ENCODE measurements at places on chromosomes 6 and 20. TPM values are rescaled to one million over a fixed set of nuclear protein-coding genes. Genes with fewer than 3 reads are reported as not detected.

The GCNT2 gene
- total RNA-seq, result 25.1 TPM

The HSPA12B gene
- 14.6 TPM for total RNA-seq

The LAMA4 gene
- total RNA-seq, result 152 TPM

GRCh38 chr6:105780146-105780860 is 305.8 kb upstream of the PRDM1 start:
- no peaks in the 10 kb centered on the region for H3K27me3 ChIP-seq
- DNase-seq, result no peak
- H3K4me3 ChIP-seq, result no peak overlapping the region
- H3K36me3 ChIP-seq, result no peaks in the 10 kb centered on the region

GRCh38 chr20:22572023-22572422 is 12.3 kb downstream of the FOXA2 start:
- H3K4me1 ChIP-seq, result no peaks in the 10 kb centered on the region
- no peak overlapping the region for H3K4me3 ChIP-seq
- DNase-seq, result no peak
- no peaks in the 10 kb centered on the region for H3K36me3 ChIP-seq

- DNase-seq, result no peak
- H3K27ac ChIP-seq, result no peak overlapping the region
- no peaks in the 10 kb centered on the region for H3K4me1 ChIP-seq
- no peak overlapping the region for H3K4me3 ChIP-seq
Observed at GRCh38 chr6:183668-184067, 108.6 kb upstream of the DUSP22 start.

DNA sequence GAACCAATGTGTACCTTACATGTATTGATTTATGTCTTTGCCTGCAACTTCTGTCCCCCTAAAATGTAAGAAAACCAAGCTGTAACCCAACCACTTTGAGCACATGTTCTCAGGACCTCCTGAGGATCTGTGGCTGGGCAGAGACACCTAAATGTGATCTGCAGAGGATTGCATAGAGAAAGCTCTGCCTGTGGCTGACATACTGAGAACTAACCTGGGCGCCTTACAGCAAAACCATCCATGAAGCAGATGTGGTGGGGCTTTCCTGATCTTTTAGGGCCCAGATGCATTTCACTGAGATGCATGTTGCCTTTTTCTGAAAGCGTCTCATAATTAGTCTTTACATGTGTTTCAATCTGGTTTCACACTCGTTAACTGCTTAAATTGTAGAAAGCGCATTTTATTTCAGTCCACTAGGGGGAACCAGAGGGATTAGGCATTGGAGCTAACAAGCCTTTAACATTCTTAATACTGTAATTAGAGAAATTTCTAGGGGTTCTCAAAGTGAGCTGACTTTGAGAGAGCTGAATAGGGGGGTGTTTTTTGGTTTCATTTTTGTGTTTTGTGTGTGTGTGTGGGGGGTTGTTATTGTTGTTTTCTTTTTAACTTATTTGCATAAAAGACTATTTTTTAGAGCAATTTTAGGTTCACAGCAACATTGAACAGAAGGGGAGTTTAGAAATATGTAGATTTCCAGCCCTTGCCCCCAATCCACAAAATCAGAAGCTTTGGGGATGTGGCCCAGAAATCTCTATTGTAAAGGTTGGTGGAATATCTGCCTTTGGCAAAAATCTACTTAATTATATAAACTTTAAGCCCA is 50.9 kb upstream of the FAM184A start:
- no peaks in the 10 kb centered on the region for H3K27me3 ChIP-seq
- no peak overlapping the region for H3K27ac ChIP-seq
- H3K36me3 ChIP-seq, result no peaks in the 10 kb centered on the region
- no peak overlapping the region for H3K4me3 ChIP-seq
- peak; percentile 75 for DNase-seq

The AGPAT4 gene
- total RNA-seq, result 13.4 TPM

The LY6G6C gene
- total RNA-seq, result not detected

GRCh38 chr6:141057761-141058160 is 1075.0 kb upstream of the GJE1 start:
- H3K27me3 ChIP-seq, result no peaks in the 10 kb centered on the region
- no peak for DNase-seq
- no peak overlapping the region for H3K4me3 ChIP-seq
- no peak overlapping the region for H3K27ac ChIP-seq
- no peaks in the 10 kb centered on the region for H3K36me3 ChIP-seq
- H3K4me1 ChIP-seq, result no peaks in the 10 kb centered on the region

The PRSS16 gene
- 12.3 TPM for total RNA-seq

The ZFP64 gene
- total RNA-seq, result 10.8 TPM

GRCh38 chr6:168663041-168663440 is 222.1 kb downstream of the SMOC2 start:
- no peak overlapping the region for H3K27ac ChIP-seq
- H3K27me3 ChIP-seq, result no peaks in the 10 kb centered on the region
- H3K4me1 ChIP-seq, result no peaks in the 10 kb centered on the region
- DNase-seq, result no peak
- no peak overlapping the region for H3K4me3 ChIP-seq

DNA sequence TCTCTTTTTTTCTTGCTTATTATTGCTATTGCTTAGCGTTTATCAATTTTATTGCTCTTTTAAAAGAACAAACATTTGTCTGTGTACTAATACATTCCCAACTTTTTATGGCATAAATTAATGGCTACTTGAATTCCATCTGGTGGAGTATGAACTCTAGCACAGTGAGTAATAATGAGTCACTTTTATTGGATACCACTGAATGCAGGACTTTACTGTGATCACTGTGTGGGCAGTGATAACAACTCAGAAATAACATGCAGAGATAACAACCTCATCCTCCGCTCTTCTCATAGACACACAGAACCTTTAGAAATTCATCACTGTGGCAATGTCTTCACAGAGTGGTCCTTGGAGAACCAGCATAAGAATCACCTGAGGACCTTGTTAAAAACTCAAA is 174.9 kb upstream of the PRND start:
- H3K27me3 ChIP-seq, result no peaks in the 10 kb centered on the region
- H3K27ac ChIP-seq, result no peak overlapping the region
- DNase-seq, result no peak
- no peaks in the 10 kb centered on the region for H3K36me3 ChIP-seq
- no peak overlapping the region for H3K4me3 ChIP-seq
- H3K4me1 ChIP-seq, result no peaks in the 10 kb centered on the region

DNA sequence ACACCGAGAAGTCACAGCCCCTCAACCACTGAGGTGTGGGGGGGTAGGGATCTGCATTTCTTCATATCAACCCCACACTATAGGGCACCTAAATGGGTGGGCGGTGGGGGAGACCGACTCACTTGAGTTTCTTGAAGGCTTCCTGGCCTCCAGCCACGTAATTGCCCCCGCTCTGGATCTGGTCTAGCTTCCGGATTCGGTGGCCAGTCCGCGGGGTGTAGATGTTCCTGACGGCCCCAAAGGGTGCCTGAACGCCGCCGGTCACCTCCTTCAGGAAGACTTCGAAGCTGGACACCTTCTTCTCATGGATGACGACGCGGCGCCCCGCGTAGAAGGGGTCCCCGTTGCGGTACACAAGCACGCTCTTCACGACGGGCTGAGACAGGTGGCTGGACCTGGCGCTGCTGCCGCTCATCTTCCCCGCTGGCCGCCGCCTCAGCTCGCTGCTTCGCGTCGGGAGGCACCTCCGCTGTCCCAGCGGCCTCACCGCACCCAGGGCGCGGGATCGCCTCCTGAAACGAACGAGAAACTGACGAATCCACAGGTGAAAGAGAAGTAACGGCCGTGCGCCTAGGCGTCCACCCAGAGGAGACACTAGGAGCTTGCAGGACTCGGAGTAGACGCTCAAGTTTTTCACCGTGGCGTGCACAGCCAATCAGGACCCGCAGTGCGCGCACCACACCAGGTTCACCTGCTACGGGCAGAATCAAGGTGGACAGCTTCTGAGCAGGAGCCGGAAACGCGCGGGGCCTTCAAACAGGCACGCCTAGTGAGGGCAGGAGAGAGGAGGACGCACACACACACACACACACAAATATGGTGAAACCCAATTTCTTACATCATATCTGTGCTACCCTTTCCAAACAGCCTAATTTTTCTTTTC is at the start of gene DCDC2:
Gene DCDC2 (minus strand): TSS at position 724 of the 883 bp plus-strand sequence. CDS start 309 bp downstream, at position 415.
- H3K4me3 ChIP-seq, result peak within 1 kb of the TSS; percentile 39
- peak within 1 kb of the TSS; percentile 33 for H3K27ac ChIP-seq
- peaks cover 5% of the 10 kb centered on the region for H3K27me3 ChIP-seq

- peaks cover 54% of the 10 kb centered on the region for H3K4me1 ChIP-seq
- H3K36me3 ChIP-seq, result no peaks in the 10 kb centered on the region
- peak; percentile 83 for DNase-seq
- H3K27me3 ChIP-seq, result no peaks in the 10 kb centered on the region
- H3K4me3 ChIP-seq, result peak within 1 kb of the TSS; percentile 62
- H3K27ac ChIP-seq, result peak within 1 kb of the TSS; percentile 84
Observed at GRCh38 chr20:62065674-62066338, at the start of gene TAF4. TAF4 (minus strand) TSS chr20:62065881; CDS start chr20:62065810, 71 bp downstream.

DNA sequence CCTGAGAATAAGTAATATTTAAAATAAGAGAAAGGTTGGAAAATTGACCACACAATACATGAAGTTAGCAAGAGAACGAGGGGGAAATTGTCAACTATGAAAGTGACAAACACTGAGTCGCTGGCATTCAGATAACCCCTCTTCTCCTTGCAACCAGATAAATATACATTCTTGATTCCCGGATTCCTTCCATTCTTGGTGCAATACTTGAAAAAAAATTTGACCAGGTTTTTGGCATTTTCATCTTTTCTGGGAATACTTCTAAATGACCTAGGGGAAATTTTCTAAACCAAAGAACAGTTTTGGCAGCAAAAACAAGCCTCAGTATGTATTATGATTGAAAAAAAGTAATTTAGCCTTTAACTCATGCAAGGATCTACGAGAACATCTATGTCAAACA is 164.0 kb downstream of the PDE7B start:
- H3K4me1 ChIP-seq, result no peaks in the 10 kb centered on the region
- no peaks in the 10 kb centered on the region for H3K36me3 ChIP-seq
- no peak overlapping the region for H3K27ac ChIP-seq
- no peak overlapping the region for H3K4me3 ChIP-seq

The POU5F1 gene
- 1.9 TPM for total RNA-seq

The ADTRP gene
- 7.1 TPM for total RNA-seq

DNA sequence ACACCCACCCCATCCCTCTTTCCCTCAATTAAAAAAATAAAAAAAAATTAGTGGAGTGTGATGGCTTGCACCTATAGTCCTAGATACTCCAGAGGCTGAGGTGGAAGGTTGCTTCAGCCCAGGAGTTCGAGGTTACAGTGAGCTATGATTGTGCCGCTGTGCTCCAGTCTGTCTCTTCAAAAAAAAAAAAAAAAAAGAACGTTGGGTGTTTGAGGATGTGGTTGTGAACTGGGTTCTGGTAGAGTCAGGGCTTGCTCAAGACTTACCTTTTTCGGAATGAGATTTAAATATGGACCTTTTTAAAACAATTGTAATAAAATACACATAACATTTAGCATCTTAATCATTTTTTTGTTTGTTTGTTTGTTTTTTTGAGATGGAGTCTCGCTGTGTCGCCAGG is 211.9 kb downstream of the OR2B2 start:
- H3K27ac ChIP-seq, result no peak overlapping the region
- no peak for DNase-seq
- no peaks in the 10 kb centered on the region for H3K27me3 ChIP-seq
- no peak overlapping the region for H3K4me3 ChIP-seq
- no peaks in the 10 kb centered on the region for H3K36me3 ChIP-seq

The COL20A1 gene
- not detected for total RNA-seq

DNA sequence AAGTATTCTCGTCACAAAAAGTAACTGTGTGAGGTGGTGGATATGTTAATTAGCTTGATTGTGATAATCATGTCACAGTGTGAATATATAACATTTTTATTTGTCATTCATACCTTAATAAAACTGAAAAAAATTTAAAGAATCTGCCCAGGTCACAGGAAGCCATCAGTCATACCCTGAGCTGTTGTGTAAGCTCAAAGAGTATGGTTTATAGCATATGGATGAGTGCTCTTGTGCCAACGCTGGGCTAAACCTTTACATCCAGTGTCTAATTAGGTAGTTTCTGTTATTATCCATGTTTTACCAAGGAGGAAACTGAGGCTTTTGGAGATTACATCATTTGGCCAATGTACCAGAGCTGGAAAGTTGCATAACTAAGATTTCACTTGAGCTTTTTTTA is 11.4 kb downstream of the PKIG start:
- H3K4me3 ChIP-seq, result no peak overlapping the region
- H3K36me3 ChIP-seq, result no peaks in the 10 kb centered on the region
- peaks cover 17% of the 10 kb centered on the region for H3K4me1 ChIP-seq
- no peaks in the 10 kb centered on the region for H3K27me3 ChIP-seq
- DNase-seq, result no peak

GRCh38 chr6:15475261-15475660 is 187.6 kb downstream of the DTNBP1 start:
- H3K27me3 ChIP-seq, result no peaks in the 10 kb centered on the region
- no peak for DNase-seq
- no peaks in the 10 kb centered on the region for H3K36me3 ChIP-seq
- H3K4me3 ChIP-seq, result no peak overlapping the region
- no peak overlapping the region for H3K27ac ChIP-seq

The SLC2A10 gene
- total RNA-seq, result 26.1 TPM

GRCh38 chr20:2652724-2653555 is 508 bp downstream of the NOP56 start:
- H3K4me3 ChIP-seq, result peak overlapping the region; percentile 96
- H3K36me3 ChIP-seq, result no peaks in the 10 kb centered on the region
- DNase-seq, result peak; percentile 52
- H3K27me3 ChIP-seq, result no peaks in the 10 kb centered on the region
- H3K4me1 ChIP-seq, result peaks cover 35% of the 10 kb centered on the region

DNA sequence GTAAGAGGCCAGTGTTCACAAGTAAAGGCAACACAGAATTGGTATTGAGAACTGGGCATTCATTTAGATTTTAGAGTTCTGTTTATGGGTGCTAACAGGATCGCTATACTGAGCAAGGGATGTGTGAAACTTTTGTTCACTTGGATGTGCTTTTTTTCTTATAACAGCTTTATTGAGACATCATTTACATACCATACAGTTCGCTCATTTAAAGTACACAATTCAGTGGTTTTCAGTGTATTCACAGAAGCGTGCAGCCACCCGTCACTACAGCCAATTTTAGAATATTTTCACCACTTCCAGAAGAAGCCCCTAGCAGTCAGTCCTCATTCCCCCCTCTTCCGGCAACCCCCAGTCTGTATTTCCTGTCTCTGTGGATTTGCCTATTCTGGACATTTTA is 48.7 kb downstream of the GFRA4 start:
- no peak overlapping the region for H3K27ac ChIP-seq
- no peak for DNase-seq
- no peaks in the 10 kb centered on the region for H3K27me3 ChIP-seq
- H3K36me3 ChIP-seq, result peaks cover 9% of the 10 kb centered on the region
- no peak overlapping the region for H3K4me3 ChIP-seq
- H3K4me1 ChIP-seq, result no peaks in the 10 kb centered on the region

The TOX2 gene
- total RNA-seq, result 29.9 TPM

The CYP24A1 gene
- 0.64 TPM for total RNA-seq

DNA sequence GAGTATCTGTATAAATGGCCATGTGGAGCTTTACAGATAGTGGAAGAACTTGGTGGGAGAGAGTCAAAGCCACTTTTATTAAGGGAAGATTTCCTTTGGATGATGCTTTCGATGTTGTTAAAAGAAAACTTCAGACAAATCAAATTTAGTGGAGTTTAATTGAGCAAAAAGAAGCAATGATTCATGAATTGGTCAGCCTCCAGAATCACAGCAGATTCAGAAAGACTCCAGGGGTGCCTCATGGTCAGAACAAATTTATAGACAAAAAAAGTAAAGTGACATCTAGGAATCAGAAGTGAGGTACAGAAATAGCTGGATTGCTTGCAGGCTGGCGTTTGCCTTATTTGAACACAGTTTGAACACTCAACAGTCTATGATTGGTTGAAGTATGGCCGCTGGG is 5.3 kb upstream of the CGA start:
- no peak for DNase-seq
- peaks cover 3% of the 10 kb centered on the region for H3K4me1 ChIP-seq
- H3K27ac ChIP-seq, result no peak overlapping the region
- H3K4me3 ChIP-seq, result no peak overlapping the region
- no peaks in the 10 kb centered on the region for H3K36me3 ChIP-seq
- H3K27me3 ChIP-seq, result no peaks in the 10 kb centered on the region
